ENCODE measurements at places on chromosomes 12 and 14.

DNA sequence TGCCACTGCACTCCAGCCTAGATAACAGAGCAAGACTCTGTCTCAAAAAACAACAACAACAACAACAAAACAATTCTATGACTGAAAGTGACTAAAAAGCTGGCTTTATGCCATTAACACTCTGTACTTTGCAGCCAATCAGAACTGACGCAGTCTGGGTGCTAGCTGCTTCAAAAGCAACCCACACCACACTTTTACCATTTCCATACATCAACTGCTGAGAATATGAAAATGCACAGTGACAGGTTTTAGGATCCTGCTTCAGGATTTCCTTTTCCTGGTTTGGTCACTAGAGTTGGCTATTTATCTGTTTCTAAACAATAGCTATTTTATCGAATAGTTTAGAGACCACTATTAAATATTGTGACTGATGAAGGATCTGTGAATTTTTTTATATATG, 23.1 kb upstream of the P2RX4 start:
- no peaks in the 10 kb centered on the region for H3K4me1 ChIP-seq
- H3K27me3 ChIP-seq, result no peaks in the 10 kb centered on the region
- H3K4me3 ChIP-seq, result no peak overlapping the region
- no peak overlapping the region for H3K27ac ChIP-seq
- no peak for DNase-seq

DNA sequence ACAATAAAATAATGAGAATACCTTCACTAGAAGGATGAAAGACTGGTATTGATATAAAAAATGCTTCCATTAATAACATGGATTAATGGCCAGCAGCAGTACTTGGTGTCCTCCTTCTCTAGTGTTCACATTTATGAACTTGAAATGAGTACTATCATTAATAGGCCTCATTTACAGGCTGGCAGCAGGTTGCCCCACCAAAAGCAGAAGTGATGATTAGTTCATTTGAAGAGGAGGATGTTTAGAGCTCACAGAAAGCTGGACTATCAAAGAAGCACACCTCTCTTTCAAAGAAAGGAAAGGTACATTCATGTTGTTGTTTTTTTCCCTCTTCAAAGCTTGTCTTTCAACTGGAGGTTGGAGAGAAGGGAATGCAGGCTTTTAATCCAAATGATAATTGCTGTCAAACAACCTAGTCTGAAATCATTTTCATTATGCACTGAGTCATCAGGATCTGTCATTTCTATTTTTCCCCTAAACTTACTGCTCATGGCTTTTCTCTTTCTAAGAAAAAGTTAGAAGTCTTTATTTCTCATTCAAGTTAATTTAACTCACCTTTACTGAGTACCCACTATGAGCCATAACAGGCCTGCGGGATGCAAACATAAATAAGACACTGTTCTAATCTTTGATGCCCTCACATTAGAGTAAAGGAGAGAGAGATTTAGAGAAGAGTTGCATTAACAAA, 157.9 kb upstream of the GRIP1 start:
- DNase-seq, result no peak
- H3K36me3 ChIP-seq, result no peaks in the 10 kb centered on the region
- H3K4me3 ChIP-seq, result no peak overlapping the region
- H3K27ac ChIP-seq, result no peak overlapping the region
- H3K4me1 ChIP-seq, result no peaks in the 10 kb centered on the region
- H3K27me3 ChIP-seq, result no peaks in the 10 kb centered on the region

DNA sequence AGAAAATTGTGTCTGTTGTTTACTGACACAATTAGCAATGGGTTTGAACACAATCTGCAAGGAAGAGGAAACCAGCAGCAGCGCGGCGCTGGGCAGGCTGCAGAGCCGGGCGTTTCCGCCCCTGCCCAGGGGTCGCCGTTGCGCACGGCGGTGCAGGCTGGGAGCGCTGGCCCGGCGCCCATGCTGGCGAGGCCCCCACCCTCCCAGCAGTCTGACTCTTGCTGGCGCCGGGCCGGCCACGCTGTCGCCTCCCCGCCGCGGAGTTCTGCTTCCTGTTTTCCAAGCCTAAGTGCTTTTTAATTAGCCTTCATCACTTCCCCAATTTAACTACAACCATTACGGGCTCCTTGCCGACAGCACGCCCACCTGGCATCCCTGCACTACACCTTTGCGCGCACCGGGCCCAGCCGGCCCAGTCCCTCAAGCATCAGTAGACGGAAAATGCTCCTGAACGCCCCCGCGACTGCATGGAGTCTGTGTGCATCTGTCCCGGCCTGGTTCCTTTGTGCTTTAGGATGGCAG, 212.1 kb downstream of the GXYLT1 start:
- peaks cover 24% of the 10 kb centered on the region for H3K4me1 ChIP-seq
- peak overlapping the region; percentile 53 for H3K4me3 ChIP-seq
- peak; percentile 89 for DNase-seq
- H3K36me3 ChIP-seq, result no peaks in the 10 kb centered on the region
- peak overlapping the region; percentile 15 for H3K27ac ChIP-seq

GRCh38 chr12:25583545-25583944, 30.5 kb upstream of the LMNTD1 start:
- no peak overlapping the region for H3K4me3 ChIP-seq
- H3K27ac ChIP-seq, result no peak overlapping the region
- H3K4me1 ChIP-seq, result no peaks in the 10 kb centered on the region
- DNase-seq, result peak; percentile 73
- no peaks in the 10 kb centered on the region for H3K36me3 ChIP-seq
- no peaks in the 10 kb centered on the region for H3K27me3 ChIP-seq

DNA sequence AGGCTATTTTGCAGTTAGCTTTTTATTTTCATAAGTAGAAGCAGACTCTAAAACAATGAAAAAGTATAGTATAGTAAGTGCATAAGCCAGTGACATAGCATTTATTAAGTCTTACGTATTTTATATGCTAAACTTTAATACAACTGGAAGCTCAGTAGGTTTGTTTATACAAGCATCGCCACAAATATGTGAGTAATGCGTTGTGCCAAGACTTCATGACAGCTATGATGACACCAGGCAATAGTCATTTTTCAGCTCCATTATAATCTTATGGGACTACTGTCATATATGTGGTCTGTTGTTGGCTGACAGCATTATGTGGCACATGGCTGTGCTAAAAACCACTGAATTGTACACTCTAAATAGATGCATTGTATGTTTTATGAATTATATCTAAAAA, 40.3 kb downstream of the SLC38A2 start:
- H3K4me1 ChIP-seq, result no peaks in the 10 kb centered on the region
- no peak for DNase-seq
- H3K27ac ChIP-seq, result no peak overlapping the region

GRCh38 chr12:93889516-93890212, 212.5 kb downstream of the CRADD start:
- H3K27ac ChIP-seq, result no peak overlapping the region
- no peak for DNase-seq
- H3K4me1 ChIP-seq, result peaks cover 9% of the 10 kb centered on the region
- H3K4me3 ChIP-seq, result no peak overlapping the region
- no peaks in the 10 kb centered on the region for H3K27me3 ChIP-seq

DNA sequence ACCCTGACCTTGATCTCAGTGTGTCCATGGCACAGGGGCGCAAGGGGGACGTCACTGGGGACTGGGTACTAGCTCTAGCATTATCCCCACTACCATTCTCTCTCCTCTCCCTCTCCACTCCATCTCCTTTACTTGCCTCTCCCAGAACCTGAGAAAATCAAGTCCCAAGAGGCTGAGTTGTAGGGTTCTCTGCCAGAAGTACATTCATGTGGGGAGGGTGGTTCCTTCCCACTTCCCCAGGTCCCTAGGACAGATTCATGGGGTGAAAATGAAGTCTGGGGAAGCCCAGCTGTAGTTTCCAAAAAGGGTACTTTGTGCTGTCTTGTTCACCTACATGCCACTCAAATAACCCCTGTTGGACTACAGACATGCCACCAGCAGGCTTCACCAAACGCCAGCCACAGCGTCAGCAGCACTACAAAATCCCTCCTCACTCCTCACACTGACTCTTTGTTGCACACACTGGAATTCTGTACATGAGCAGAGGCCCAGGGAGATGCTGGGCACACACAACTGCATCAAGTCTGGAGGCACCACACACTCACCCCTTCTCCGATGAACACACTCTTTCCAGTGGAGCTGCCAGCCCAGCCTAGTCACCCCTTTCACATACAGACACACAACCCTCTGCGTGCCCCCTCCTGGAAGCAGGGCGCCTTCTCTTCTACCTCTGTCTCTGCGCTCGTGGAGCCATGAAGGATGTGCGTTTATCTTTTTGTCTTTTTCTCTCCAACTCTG, 6.9 kb downstream of the RARG start:
- H3K4me3 ChIP-seq, result no peak overlapping the region
- peak overlapping the region; percentile 98 for H3K27ac ChIP-seq
- H3K4me1 ChIP-seq, result peaks cover 51% of the 10 kb centered on the region

DNA sequence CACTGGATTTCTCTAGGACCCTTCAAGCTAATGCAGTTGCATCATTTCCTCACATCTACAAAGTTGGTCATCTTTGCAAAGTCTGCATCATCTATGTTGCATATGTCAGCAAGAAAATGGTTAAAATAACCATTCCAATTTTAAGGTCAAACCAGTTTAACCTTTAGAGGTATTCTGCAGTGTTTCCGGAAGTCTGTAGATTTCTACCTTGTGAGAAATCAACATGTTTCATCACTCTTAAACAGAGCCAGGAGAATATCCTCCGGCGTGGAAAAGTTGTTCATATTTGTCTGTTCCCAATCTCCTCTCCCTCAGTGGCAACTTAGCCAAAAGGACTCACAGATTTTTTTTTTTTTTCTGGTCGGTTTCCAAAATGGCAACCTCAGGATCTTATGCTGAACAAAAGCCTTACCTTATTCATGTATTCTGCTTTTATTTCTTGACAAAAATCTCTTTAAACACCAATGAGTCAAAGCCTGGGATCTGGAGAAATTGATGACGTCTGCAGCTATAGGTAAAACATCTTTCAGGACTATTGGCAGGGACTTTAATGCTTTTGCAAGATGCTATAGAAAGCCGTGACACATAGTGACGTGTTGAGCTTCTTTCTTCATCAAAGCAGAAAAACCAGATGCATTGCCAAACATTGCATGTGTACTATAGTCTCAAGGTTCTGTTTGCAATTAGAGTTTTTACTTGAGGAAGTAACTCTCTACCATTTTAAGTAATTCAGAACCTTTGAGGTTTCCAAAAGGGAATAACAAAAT, 16.0 kb upstream of the CDK17 start:
- no peaks in the 10 kb centered on the region for H3K36me3 ChIP-seq
- no peaks in the 10 kb centered on the region for H3K27me3 ChIP-seq
- peak; percentile 43 for DNase-seq
- no peak overlapping the region for H3K27ac ChIP-seq

GRCh38 chr12:91219511-91219910, 36.9 kb upstream of the DCN start:
- H3K4me3 ChIP-seq, result no peak overlapping the region
- no peaks in the 10 kb centered on the region for H3K36me3 ChIP-seq
- DNase-seq, result no peak
- H3K27me3 ChIP-seq, result no peaks in the 10 kb centered on the region
- no peak overlapping the region for H3K27ac ChIP-seq
- no peaks in the 10 kb centered on the region for H3K4me1 ChIP-seq

DNA sequence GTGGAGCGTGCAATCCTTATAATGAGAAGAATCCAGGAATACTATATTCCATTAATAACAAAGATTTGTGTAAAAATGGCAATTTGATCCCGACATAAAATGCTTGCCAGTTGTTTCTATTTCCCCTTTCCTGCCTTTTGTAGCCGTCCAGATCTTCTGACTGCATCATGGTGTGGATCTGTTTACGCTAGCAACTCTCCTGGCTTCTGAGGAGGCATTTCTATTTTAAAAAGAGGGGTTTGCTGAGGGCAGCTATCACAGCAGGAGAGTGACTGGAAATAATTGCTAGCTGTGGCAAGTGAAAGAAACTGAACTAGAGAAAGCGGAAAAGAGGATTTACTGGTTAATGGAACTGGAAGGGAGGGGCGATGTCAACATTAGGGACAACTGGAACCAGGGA, 145.6 kb downstream of the ATP23 start:
- H3K27me3 ChIP-seq, result no peaks in the 10 kb centered on the region
- no peak overlapping the region for H3K27ac ChIP-seq
- no peak for DNase-seq
- no peak overlapping the region for H3K4me3 ChIP-seq
- H3K4me1 ChIP-seq, result no peaks in the 10 kb centered on the region
- no peaks in the 10 kb centered on the region for H3K36me3 ChIP-seq

DNA sequence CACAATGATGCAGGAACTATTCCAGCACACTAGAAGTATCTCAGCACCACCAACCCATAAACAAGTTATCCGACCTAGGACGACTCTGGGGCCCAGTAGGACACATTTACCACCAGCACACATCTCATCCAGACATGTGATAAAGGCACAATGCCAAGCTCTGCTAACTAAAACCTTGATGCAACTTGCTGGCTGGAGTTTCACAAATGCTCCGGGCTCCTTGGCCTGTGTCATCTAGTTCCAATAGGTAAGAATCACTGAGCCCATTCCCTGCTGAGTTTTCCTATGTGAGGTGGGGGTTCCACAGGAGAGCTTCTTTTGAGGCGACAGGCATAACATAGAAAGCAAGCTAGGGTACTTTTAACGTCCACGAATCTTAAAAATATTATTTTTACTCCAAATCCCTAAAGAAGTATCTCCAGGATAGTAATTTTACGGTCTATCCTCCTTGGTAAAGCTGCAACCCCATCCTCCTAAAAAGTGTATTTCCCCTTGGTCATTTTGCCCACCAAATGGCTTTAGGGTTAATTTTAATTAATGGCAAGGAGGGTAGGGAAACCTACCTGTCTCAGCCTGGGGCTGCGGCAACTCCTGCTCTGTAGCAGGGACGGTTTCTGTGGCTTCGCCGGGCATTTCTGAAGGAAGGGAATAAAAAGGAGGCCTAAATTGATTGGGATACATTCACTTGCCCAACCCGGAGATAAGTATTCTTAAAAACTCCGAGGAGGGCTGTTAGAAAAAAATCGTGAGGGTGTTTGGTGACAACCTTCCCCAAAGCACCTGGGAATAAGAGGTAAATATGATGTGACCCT, 1.0 kb downstream of the NACA start:
- H3K27me3 ChIP-seq, result no peaks in the 10 kb centered on the region
- peak; percentile 34 for DNase-seq
- peaks cover 27% of the 10 kb centered on the region for H3K36me3 ChIP-seq
- H3K27ac ChIP-seq, result peak overlapping the region; percentile 90
- peaks cover 62% of the 10 kb centered on the region for H3K4me1 ChIP-seq

GRCh38 chr12:89343127-89343526, 9.2 kb downstream of the DUSP6 start:
- H3K36me3 ChIP-seq, result peaks cover under 1% of the 10 kb centered on the region
- H3K4me1 ChIP-seq, result peaks cover 20% of the 10 kb centered on the region
- H3K27ac ChIP-seq, result no peak overlapping the region
- no peaks in the 10 kb centered on the region for H3K27me3 ChIP-seq
- H3K4me3 ChIP-seq, result no peak overlapping the region
